ENCODE measurements at places on chromosomes 12 and 14.

- no peak for DNase-seq
Measured at GRCh38 chr14:104588066-104588857, 8.7 kb downstream of the C14orf180 start.

GRCh38 chr12:1777798-1778197 is 42.6 kb upstream of the LRTM2 start:
- no peak for DNase-seq

GRCh38 chr12:127245437-127245836 is 1021.5 kb upstream of the TMEM132C start:
- DNase-seq, result no peak

- no peak for DNase-seq
Measured at GRCh38 chr12:11834931-11835330, 185.5 kb downstream of the ETV6 start.

DNA sequence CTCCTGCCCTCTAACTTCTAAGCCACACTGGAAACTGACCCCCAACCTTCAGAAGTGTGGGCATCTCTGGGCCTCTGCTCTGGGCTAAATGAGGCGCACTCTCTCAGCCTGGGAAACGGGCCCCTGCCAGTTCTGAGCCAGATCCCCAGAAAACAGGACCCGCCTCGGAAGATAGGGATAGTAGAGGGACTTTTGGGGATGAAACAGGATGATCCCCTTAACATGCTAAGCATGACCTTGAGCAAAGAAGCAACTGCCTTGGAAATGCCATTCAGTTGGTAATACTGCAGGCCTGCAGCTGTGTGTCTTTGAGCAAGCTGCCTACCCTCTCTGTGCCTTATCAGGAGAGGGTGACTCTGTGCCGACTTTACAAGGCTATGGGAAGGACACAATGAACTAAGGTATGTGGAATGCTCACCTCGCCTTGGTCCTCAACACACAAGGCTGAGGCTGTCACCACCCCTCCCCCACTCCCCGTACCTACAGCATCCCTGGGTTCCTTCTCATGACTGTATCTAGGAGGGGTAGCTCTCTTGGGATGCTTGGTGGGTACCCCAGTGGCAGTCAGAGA is 54.0 kb downstream of the NCOR2 start:
- no peak for DNase-seq

GRCh38 chr12:38282886-38283285 is 33.7 kb upstream of the ALG10B start:
- no peak for DNase-seq

- no peak for DNase-seq
Measured at GRCh38 chr14:99231161-99231849, 40.7 kb downstream of the BCL11B start.

- DNase-seq, result no peak
Measured at GRCh38 chr12:11967376-11968047, 103.2 kb upstream of the BCL2L14 start.

DNA sequence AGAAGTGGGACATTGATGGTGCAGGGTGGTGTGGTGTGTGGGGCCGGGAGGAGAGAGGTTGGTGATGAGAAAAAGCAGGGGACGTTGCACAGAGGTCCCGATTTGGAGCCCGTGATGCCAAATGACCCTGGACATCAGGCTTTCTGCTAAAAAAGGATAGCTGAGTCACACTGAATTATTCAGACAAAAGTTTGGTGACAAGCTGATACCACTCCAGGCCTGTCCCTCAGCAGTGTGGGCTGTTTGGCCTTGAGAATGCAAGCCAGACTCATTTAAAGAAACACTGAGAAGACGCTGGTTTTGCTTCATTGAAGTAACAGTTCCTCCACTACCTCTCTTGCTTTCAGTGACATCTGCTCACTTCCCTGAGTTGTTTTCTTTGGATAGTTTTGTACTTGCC is 262.1 kb upstream of the PWP1 start:
- no peak for DNase-seq

DNA sequence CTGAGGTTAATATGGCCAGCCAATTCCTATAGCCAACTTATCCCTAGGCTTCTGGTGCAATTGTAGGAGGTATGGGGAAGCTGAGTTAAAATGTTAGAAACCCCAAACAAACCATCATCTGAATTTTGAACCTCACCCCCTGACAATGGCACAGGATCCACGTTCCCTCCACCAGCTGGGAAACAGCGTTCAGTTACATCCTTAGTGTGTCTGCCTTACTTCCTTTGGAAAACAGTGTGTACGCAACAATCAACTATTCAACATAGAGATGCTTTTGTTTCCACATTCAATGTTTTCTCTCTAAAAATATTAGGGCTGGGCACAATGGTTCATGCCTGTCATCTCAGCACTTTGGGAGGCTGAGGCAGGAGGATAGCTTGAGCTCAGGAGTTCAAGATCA is 203.4 kb downstream of the TTC7B start:
- no peak for DNase-seq

All from activated naive CD8-positive, alpha-beta T cell treated with anti-CD3 and anti-CD28 coated beads, Interleukin-2, amount 50 U/mL, for 16 hours (primary cell).